Neuronal stem cell (in vitro differentiated cells): ENCODE measurements at places on chromosomes 1 and 21.
A peak's percentile ranks its signal among the peaks of the same experiment; 100 is the strongest.

DNA sequence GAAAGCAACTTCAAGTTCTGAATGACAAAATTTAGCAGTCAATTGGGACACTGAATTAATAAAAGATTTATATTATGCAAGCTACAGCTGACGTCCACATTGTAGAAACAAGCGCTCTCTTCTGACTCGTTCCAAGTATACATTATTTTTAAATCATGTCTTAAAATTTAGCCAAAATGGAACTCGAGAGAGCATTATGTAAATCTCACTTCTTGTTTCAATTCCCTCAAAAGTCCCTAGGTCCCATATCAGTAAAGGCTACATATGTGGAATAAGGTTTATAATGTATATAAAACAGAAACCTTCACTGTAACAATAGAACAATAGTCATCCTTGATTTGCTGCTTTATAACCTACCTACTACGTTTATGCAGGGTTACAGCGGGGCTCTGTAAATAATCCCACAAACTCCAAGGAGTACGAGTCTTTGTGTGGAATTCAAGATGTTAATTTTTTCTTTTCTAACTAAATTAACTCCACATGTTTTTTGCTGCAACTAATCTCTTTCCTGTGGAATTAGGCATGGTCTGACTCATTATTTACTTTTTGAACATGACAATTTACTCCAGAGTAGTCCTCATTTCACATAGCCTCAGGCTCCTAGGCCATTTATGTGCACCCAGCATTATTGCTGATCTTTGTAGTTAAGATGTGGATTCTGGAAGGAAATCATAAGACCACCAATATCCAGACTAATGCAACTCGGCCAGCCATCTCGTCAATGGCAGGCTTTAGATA is 785.1 kb downstream of the LTN1 start:
- DNase-seq: no peak
- no peaks in the 10 kb centered on the region for H3K36me3 ChIP-seq
- no peak overlapping the region for H3K27ac ChIP-seq
- no peaks in the 10 kb centered on the region for H3K4me1 ChIP-seq

DNA sequence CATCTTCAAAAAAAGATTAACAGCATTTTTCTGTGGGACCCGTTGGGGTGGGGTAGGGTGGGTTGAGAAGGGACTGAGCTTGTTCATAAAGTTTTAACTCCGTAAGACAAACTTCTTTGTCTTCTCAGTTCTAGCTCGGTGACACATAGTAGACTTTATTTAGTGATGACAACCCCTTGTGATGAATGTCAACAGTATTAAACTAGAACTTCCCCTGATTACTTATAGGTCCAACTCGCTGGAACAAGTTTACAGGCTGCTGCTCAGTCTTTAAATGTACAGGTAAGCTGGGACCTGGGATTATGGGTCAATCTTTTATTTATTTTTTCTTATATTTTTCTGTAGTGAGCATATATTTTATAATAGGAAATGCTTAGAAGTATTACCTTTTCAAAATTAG is 148.4 kb downstream of the CD247 start:
- H3K27ac ChIP-seq: no peak overlapping the region
- H3K36me3 ChIP-seq: no peaks in the 10 kb centered on the region
- DNase-seq: no peak
- peaks cover 5% of the 10 kb centered on the region for H3K4me1 ChIP-seq
- H3K27me3 ChIP-seq: no peaks in the 10 kb centered on the region

- no peak for DNase-seq
- no peaks in the 10 kb centered on the region for H3K27me3 ChIP-seq
- H3K4me1 ChIP-seq: peaks cover 7% of the 10 kb centered on the region
Measured at GRCh38 chr21:37373539-37373938, 7.0 kb downstream of the DYRK1A start.

GRCh38 chr1:61520401-61520800 is 204.5 kb downstream of the TM2D1 start:
- no peak overlapping the region for H3K4me3 ChIP-seq
- no peak overlapping the region for H3K27ac ChIP-seq
- DNase-seq: no peak
- no peaks in the 10 kb centered on the region for H3K36me3 ChIP-seq
- no peaks in the 10 kb centered on the region for H3K27me3 ChIP-seq
- H3K4me1 ChIP-seq: peaks cover 3% of the 10 kb centered on the region

- no peaks in the 10 kb centered on the region for H3K36me3 ChIP-seq
- DNase-seq: no peak
- peaks cover 2% of the 10 kb centered on the region for H3K27me3 ChIP-seq
- no peak overlapping the region for H3K27ac ChIP-seq
- no peaks in the 10 kb centered on the region for H3K4me1 ChIP-seq
Measured at GRCh38 chr21:34263629-34264028, 100.2 kb upstream of the KCNE2 start.

DNA sequence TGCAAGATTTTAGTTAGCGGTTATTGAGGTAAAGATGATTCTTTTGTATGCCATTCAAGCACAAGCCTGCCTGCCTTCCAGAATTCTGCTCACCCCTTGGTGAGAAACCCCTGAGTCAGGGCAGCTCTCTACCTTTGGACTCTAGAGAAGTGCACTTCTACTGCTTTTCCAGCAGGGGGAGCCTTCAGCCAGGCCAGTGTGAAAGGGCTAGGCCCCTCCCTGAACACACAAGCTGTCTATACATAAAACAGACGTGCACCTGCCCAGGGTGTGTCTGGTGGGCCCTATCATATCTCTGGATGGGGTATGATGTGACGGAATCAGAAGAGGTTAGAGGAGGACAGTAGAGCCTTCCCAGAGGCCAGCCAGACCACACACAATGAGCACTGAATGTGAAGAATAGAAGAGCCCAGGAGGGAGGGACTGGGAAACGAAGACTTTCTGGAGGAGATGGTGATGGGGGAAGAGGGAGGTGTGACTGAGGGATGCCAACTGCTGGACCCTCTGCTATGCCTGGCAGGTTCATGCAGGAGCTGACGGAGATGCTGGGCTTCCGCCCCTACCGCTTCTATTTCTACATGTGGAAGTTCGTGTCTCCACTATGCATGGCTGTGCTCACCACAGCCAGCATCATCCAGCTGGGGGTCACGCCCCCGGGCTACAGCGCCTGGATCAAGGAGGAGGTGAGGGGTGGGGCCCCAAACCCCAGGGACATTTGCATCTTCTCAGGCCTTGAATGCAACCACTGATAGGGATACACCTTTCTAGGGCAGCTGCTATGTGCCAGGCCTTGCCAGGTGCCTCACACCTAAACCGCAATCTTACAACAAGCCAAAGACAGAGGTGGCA is 13.0 kb upstream of the KCNC4 start:
- no peaks in the 10 kb centered on the region for H3K36me3 ChIP-seq
- DNase-seq: no peak
- no peak overlapping the region for H3K27ac ChIP-seq
- no peak overlapping the region for H3K4me3 ChIP-seq
- no peaks in the 10 kb centered on the region for H3K27me3 ChIP-seq
- H3K4me1 ChIP-seq: peaks cover 5% of the 10 kb centered on the region

- H3K27me3 ChIP-seq: peaks cover 31% of the 10 kb centered on the region
- no peak for DNase-seq
- H3K4me1 ChIP-seq: no peaks in the 10 kb centered on the region
- no peak overlapping the region for H3K4me3 ChIP-seq
- H3K36me3 ChIP-seq: no peaks in the 10 kb centered on the region
- H3K27ac ChIP-seq: no peak overlapping the region
Measured at GRCh38 chr1:202628646-202629215, 81.5 kb downstream of the SYT2 start.

GRCh38 chr1:226064816-226065248 is 2.3 kb downstream of the H3-3A start:
- H3K27ac ChIP-seq: no peak overlapping the region
- H3K4me1 ChIP-seq: peaks cover 1% of the 10 kb centered on the region
- H3K4me3 ChIP-seq: peak overlapping the region; percentile 89
- no peak for DNase-seq

- peaks cover 27% of the 10 kb centered on the region for H3K36me3 ChIP-seq
- DNase-seq: no peak
- peaks cover 5% of the 10 kb centered on the region for H3K4me1 ChIP-seq
- peak overlapping the region; percentile 94 for H3K4me3 ChIP-seq
- H3K27me3 ChIP-seq: no peaks in the 10 kb centered on the region
Measured at GRCh38 chr1:65422241-65423203, 2.1 kb downstream of the LEPR start.

DNA sequence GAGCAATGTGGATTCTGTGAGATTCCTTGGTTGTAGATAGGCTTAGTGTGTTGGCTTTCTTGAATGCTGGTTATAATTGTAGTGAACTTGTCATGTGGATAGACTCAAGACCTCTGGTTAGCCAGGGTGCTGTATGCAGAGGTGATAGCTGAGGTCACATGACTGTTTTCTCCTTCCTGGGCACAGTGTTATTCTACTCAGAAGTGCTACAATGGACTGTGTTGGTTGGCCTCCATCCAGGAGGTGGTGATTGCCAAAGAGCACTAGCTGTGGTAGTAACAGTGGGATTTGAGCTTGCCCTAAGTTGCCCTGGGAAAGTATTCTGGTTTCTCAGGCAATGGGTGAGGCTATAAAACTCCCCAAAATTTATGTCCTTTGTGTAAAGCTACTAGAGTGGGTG is 71.6 kb downstream of the SH3BGR start:
- H3K27me3 ChIP-seq: no peaks in the 10 kb centered on the region
- H3K4me3 ChIP-seq: no peak overlapping the region
- no peak overlapping the region for H3K27ac ChIP-seq
- peaks cover 11% of the 10 kb centered on the region for H3K4me1 ChIP-seq
- no peaks in the 10 kb centered on the region for H3K36me3 ChIP-seq

- no peak overlapping the region for H3K4me3 ChIP-seq
- peaks cover 12% of the 10 kb centered on the region for H3K4me1 ChIP-seq
- no peak overlapping the region for H3K27ac ChIP-seq
- H3K27me3 ChIP-seq: no peaks in the 10 kb centered on the region
- no peak for DNase-seq
Measured at GRCh38 chr21:15445327-15445726, 284.5 kb upstream of the USP25 start.

- no peak overlapping the region for H3K27ac ChIP-seq
- no peak overlapping the region for H3K4me3 ChIP-seq
- no peak for DNase-seq
- H3K36me3 ChIP-seq: no peaks in the 10 kb centered on the region
- H3K4me1 ChIP-seq: no peaks in the 10 kb centered on the region
Measured at GRCh38 chr1:210743038-210743437, 390.9 kb downstream of the KCNH1 start.

DNA sequence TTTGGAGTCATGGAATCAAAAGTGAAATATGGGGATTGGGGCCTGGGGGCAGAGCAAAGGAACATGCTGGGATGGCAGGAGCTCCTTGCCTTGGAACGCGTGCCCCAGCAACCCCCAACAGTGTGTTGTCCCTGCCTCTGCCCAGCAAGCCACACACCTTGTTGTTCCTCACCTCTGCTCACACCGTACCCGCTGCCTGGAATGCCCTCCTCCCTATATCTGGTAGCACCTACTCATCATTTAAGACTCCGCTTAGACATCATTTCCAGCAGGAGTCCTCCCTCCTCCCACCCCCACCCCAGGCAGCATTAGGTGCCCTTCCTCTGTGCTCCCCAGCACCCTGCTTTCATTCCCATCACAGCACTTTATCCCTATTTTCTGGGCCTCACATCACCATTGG is 7.8 kb downstream of the NECTIN4 start:
- peaks cover 7% of the 10 kb centered on the region for H3K4me1 ChIP-seq
- H3K36me3 ChIP-seq: no peaks in the 10 kb centered on the region
- no peak for DNase-seq
- no peak overlapping the region for H3K27ac ChIP-seq
- peaks cover 13% of the 10 kb centered on the region for H3K27me3 ChIP-seq

GRCh38 chr1:21522525-21523038 is 13.4 kb downstream of the ALPL start:
- no peaks in the 10 kb centered on the region for H3K36me3 ChIP-seq
- H3K27me3 ChIP-seq: no peaks in the 10 kb centered on the region
- H3K27ac ChIP-seq: no peak overlapping the region
- DNase-seq: no peak
- no peak overlapping the region for H3K4me3 ChIP-seq

GRCh38 chr1:233433436-233434210 is 106.1 kb downstream of the MAP3K21 start:
- H3K36me3 ChIP-seq: no peaks in the 10 kb centered on the region
- no peak for DNase-seq

DNA sequence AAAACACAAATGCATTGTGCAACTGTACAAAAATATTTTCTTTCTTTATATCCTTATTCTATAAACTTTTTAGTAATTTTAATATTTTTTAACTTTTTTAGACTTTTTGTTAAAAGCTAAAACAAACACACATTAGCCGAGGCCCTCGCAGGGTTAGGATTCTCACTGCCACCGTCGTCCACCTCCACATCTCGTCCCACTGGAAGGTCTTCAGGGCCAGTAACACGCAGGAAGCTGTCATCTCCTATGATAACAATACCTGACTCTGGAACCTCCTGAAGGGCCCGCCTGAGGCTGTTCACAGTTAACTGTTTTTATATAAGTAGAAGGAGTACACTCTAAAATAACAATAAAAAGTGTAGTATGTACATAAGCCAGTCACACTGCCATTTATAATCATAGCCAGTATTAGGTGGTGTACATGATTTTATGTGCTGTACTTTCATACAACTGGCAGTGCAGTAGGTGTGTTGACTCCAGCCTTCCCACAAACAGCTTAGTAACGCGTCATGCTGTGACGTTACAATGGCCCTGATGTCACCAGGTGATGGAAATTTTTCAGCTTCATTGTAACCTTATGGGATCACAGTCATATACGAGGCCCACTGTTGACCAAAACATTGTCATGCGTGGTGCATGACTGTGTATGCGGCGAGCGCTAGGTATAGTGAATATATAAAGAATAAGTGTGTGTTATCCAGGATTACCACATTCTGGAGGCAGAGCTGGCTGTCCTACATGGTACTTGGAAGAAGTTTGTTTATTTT is 8.8 kb downstream of the TFF2 start:
- no peaks in the 10 kb centered on the region for H3K27me3 ChIP-seq
- H3K36me3 ChIP-seq: no peaks in the 10 kb centered on the region
- DNase-seq: no peak
- no peak overlapping the region for H3K27ac ChIP-seq
- H3K4me3 ChIP-seq: no peak overlapping the region
